Activated CD4-positive, alpha-beta T cell treated with anti-CD3 and anti-CD28 coated beads, Interleukin-2, amount 10 ng/mL, durations not matched to agents 7 days and 5 days (primary cell): ENCODE measurements at places on chromosomes 3 and 15.
A peak's percentile ranks its signal among the peaks of the same experiment; 100 is the strongest.

GRCh38 chr3:128327606-128328031, 139.1 kb downstream of the DNAJB8 start:
- no peak for DNase-seq

GRCh38 chr3:102979682-102980354, 545.0 kb downstream of the ZPLD1 start:
- no peak for DNase-seq

- DNase-seq: peak; percentile 13
These were observed at the start of gene TTC23 for GRCh38 chr15:99249270-99249841. TSS of gene TTC23 (minus strand) at chr15:99249581. CDS start at chr15:99228712, 20,869 bp downstream.

DNA sequence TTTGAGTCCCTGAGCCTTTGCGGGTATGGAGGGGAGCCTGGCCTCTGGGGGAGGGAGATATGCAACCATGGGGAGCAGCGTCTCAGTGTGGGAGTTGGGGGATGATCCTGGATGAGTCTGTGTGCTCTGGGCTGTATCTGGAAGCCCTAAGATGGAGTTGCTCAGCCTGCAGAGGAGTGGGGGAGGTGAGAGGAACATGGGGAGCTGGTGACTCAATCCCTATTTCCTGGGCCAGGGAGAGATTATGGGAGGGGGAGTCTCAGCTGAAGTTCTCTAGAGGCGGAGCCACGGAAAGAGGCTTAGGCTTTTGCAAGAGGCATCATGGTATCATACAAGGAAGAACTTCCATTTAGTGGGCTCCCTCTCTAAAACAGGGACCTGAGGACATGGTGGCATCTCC, 59.5 kb upstream of the TMEM115 start:
- DNase-seq: no peak

DNA sequence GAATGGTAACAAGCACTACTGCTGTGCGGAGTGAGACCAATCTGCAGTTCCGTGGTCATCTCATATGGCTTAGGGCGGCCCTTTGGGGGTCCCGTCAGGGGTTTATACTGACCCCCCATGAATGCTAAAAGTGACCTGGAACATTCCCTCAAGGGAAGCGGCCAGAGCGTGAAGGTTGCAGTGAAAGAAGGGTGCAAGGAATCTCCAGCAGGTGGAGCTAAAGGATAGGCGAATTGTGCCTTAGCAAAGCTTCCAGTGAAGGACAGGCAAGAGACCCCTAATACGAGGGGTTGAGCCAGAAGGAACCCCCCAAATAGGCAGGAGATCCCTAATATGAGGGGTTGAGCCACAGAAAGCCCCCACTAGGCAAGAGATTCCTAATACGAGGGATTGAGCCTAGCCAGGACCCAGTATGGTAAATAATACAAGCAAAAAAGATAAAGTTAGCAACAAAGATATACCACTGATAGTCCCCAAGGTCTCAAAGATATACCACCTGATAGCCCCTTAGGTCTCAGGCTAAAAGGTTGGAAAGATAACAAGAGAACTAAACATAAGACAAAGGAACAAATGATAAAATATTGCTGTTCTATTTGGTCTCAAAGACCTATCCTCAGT, 32.8 kb downstream of the ZNF589 start:
- DNase-seq: peak; percentile 67
